NB4 (cell line): ENCODE measurements at places on chromosomes 7 and 10.

DNA sequence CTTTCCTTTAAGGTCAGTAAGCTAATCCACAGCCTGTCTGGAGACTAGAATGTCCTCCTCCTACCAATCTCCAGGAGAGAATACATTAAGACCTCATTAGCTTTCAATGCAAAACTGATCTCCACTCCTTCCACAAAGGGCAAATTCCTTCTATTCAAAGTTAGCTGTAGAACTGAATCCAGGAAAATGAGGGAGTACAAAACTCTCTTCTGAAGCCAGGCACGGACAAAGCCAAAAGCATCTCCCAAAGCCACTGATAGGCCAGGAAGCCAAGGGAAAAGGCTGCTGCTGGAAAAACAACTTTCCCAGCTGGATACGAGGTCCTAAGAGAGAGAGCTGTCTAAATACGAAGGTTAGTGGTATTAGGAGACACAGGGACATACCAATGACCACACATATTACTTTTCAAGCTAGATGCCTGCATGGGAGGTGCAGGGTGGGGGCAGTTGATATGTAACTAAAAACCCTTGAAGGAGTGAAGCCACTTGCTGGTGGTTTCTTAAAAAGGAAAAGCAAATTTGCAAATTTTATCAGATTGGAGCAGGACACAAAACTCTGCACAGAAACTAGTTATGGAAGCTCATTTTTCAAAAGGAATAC, 43.6 kb downstream of the MKX start:
- no peak for DNase-seq

- DNase-seq = no peak
These were observed 22.9 kb downstream of the ATP6V1F start for GRCh38 chr7:128885370-128886187.

- no peak for DNase-seq
These were observed 168.2 kb downstream of the SKAP2 start for GRCh38 chr7:26696161-26696560.

GRCh38 chr10:28906934-28907333, 229.6 kb downstream of the BAMBI start:
- DNase-seq = no peak

DNA sequence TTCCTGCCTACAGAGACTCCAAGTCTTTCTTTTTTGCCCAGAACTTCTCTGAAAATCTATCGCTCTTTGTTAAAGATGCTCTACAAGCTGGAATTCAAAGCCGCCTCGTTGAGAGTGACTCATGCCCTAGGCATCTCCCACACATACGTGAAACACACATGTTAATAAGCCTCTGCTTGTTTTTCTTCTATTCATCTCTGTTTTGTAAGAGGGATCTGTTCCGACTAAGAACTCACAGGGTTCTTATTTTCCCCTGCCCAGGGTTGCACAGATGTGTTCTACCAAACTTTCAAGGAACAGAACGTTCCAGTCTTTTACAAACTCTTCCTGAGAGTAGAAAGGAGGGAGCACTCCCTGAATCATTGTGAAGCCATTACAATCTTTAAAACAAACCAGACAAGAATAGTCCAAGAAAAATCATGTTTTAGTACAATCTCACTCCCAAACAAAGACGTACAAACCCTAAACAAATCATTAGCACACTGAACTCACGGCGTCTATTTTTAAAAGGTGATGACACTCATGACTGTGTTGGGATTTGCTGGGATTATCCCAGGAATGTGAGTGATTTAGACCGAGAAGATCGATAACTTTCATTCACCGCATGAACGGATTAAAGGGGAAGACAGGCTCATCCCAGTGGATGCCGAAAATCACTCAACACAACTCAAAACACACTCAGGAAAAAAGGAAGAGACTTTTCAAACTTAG, 55.3 kb upstream of the INPP5A start:
- DNase-seq = peak; percentile 69

DNA sequence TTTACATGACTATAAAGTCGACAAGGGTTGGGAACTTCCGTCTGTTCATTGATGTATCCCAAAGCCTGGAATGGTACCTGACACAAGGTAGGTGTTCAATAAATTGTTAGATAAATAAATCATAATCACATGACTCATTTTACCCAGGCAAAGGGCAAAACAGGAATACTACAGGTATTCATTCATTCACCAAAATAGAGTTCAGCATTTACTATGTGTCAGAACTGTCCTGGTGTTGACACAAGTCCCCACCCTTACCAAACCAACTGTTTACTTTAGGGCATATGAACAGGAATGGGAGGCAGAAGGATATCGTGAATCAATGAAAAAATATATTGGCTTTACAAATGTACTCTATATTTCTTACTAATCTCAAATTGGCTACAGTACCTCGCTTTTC, 666 bp upstream of the YAE1 start:
- no peak for DNase-seq

- no peak for DNase-seq
These were observed 49.2 kb upstream of the AGR3 start for GRCh38 chr7:16930946-16931345.

- DNase-seq = peak; percentile 74
These were observed 1.8 kb downstream of the FRAT2 start for GRCh38 chr10:97332591-97333350.

DNA sequence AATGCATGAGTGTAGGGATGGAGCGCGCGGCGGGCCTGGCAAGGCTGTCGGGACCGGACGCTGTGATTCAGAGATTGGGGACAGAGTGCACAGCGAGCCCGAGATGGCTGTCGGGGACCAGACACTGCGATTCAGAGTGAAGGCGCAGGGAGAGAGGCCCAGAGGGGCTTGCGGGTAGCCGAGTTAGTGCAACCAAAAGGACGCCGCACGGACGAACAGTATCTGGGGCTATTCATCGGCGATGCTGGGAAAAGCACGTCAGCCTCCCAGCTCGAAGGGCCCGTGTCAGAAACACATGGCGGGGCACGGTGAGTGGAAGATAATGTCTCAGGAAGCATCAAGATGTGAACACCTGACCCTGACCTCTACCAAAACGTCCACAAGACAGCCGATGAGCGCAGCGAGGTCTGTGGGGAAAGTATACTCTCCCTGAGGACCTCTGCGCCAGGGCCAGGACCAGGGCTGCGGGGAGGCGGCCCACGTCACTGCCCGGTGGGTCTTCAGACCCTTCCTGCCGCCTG, 215.8 kb downstream of the ZMYND11 start:
- DNase-seq = no peak

DNA sequence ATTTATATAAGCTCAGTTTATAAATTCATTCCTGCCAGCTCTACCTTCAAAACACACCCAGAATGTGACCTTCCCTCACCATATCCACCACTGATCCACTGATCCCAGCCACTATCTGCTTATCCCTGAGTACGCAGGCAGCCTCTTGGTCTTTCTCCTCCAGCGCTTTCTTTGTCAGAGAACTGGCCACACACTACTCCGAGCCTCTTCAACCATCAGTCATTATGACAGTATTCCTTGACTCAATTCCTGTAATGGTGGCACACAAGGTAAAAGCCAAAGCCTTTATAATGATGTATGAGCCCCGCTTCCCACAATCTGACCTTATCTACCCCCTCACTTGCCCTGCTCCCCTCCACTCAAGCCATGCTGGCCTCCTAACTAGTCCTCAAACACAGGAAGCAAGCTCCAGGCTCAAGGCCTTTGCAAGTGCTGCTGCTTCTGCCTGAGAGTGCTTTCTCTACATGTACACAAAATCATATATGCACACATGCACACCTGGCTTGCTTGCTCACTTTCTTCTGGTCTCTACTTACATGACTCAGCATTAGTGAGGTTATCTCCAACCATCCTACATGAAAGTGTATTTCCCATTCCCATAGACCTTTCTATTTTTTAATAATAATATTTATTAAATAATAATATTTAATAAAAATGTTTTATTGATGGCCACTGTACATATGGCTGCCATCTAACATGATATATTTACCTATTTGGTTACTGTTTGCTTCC, 150.4 kb upstream of the FEZF1 start:
- DNase-seq = no peak

- no peak for DNase-seq
These were observed 59.4 kb downstream of the MAD1L1 start for GRCh38 chr7:2173189-2173827.
